Cortex of kidney (tissue), 1 donor: ENCODE measurements at places on chromosomes 7 and 10.

GRCh38 chr10:110859973-110860376 is 11.8 kb upstream of the PDCD4 start:
- DNase-seq, result no peak

DNA sequence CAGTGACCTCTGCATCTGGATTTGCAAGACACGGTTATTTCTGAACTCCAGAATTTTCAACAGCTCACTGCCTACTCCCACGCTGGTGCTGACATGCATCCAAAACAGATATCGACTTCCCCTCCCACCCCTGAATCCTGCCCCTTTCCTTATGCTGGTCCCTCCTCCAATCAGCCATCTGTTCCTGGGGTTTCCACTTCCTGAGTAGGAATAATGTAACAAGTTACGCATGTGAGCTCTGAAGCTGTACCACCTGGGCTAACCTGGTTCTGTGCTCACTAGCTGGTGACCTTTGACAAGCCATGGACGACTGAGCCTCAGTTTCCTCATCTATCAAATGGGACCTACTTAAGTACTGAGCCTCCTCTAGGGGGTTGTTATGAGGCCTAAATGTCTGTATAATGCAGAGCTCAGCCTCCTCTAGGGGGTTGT is 1.7 kb upstream of the NCAPG2 start:
- no peak for DNase-seq

DNA sequence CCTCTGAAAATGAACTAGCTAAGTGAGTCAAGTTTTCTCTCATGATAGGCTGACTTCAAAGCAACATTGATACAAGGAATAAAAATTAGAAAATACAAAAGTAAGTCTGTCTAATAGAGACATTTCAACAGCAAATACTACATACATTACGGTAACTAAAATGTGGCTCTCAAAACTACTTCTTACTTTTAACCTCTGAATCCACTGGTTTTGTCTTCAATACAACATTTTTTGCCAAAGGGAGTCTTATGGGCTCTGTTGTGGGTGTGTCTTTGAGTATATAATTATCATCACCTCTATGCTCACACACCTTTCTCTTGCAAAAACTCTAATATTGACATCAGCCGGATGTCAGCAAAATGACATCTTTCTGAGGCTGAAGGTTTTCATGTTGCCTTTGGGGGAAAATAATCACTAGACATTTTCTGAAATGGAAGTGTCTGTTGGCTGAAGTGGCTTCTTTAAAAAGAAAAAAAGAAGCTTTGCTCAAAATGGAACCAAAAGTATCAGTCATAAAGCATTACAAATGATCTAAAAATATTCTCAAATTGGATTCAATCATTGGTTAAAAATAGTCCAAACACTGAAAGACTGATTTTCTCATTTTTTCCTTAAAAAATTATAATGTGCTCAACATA is 41.8 kb upstream of the FAM133B start:
- DNase-seq, result no peak

GRCh38 chr10:49107111-49107886 is 8.0 kb downstream of the VSTM4 start:
- DNase-seq, result no peak

DNA sequence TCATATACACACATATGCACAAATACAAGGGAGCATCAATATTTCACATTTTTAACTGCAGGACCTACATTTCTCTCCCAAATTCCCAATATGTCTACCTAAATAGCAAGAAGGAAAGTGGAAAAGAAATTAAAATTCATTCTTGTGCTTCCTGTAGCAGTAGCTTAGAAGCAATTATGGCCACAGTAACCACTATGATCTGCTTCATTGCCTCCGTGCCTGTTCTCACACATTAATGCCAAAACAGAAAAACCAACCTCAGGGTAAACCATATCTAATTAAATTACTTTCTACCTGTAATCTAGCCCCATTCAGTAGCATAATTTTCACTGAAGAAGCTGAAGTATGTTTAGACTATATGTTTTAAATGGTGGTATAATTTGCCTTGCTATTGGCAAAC is 55.2 kb downstream of the HYCC1 start:
- DNase-seq, result no peak

DNA sequence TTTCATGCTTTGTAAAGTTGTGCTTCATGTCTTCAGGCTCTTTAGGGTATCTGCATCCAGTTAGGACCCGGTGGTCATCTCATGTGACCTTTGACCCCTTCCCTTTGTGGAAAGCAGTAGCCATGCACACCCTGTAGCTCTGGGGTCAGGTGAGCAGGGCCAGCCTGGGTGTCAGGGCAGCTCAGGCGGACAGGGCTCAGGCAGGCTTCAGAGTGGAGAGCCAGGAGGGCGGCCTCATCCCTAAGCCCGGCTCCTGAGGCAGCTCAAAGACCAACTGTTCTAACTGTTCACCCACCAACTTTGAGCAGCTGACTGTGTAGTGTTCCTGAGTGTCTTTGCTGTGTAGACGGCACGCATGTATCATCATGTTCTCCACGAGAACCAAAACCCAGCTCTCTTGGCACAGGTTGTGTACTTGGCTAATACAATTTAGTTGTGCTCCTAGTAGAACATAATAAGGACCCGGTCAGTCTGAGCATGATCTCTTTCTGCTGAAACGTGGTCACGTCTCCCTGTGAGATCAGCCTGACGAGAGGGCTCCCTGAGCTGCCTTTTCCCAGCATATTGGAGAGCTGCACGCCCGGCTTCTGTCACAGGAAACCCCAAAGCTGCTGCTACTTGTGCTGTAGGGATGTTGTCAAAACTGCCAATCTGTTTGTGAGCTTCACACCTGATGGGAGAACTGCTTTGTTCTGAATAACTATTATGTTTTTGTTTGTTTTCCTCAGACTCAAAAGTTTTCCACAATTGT is 30.0 kb downstream of the EEPD1 start:
- DNase-seq, result no peak

DNA sequence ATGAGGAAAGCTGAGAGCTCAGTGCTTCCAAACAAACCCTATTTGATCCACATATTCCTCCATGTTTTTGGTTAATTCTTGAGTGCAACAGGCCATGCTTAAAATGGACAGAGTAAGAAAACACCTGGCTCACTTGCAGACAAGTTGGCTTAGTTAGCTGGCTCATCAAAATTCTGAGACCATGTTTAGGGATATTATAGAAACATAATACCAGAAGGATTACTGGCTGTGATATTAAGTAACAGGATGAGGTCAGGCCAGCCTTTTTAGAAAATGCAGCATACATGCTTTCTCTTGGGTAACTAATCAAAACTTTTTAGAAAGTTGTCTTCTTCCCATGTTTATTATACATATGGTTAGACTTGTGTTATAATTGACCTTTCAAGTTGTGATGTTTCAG is 867.2 kb upstream of the LRRTM3 start:
- DNase-seq, result no peak

- no peak for DNase-seq
These were observed 19.0 kb upstream of the CAPZA2 start for GRCh38 chr7:116843378-116843777.

- DNase-seq, result no peak
These were observed 14.5 kb upstream of the EGR2 start for GRCh38 chr10:62830679-62831078.

- DNase-seq, result no peak
These were observed 40.3 kb downstream of the LBX1 start for GRCh38 chr10:101188942-101189341.

- DNase-seq, result no peak
These were observed 52.8 kb downstream of the REEP3 start for GRCh38 chr10:63574011-63574410.

- no peak for DNase-seq
These were observed 129.2 kb upstream of the UNC5B start for GRCh38 chr10:71082960-71083715.

DNA sequence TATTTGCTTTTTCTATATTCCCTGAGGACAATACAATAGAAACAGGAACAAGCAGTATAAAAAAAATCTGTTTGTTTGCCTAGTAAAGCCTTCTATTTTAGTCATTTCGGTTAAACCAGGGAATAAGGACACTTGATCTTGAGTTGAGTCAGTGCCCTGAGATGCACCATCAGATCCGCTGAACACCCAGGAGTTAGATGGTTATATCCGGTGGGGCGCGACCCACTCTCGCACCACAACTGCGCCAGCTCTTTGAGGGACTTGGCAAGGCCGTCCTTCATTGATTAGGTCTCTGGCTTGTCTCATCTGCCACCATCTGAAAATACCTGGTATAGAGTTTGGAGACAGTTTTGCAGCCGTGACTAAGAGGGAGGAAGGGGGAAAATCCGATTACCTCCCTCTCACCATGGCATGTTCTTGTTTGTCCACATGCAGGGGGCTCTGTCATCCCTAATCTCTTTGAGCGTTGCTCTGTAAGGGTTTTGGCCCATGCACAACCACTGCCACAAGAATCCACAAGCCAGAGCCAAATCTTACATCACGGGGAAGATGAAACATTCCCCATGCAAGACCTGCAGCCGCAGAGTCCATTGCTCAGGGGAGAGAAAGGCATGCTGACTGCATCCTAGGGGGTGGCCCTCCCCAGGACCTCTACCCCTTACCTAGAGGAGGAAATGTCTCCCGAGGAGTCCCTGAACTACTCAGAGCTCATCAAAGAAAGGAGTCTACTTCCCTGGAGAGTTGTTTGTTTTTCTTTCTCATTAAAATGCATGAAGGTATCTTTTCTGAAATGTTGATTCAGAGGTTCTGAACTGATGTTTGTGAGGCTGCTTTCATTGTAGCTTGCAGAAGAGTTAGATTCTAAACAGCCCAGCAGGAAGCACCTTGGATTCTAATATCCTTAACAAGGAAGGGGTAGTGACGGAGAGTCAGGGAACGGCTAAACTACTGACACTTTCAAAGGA is 101.6 kb upstream of the FAM171A1 start:
- DNase-seq, result no peak

DNA sequence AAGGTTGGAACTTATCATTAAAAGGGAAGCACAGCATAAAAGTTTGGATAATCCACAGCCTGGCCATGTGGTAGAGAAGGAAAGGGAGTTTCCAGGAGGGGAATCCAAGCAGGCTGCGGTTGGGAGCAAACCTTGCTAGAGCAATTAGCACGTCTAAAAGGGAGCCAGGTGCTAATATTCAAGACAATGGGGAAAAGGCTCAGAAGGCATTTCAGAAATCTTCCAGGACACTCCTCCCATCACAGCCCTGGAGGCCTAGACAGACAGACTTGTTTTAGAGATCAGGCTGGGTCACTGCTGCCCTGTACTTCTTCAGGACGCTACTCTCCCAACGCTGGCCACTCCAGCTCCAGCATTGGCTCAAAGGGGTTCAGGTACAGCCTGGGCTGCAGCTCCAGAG is 96.2 kb upstream of the KAT6B start:
- DNase-seq, result no peak

DNA sequence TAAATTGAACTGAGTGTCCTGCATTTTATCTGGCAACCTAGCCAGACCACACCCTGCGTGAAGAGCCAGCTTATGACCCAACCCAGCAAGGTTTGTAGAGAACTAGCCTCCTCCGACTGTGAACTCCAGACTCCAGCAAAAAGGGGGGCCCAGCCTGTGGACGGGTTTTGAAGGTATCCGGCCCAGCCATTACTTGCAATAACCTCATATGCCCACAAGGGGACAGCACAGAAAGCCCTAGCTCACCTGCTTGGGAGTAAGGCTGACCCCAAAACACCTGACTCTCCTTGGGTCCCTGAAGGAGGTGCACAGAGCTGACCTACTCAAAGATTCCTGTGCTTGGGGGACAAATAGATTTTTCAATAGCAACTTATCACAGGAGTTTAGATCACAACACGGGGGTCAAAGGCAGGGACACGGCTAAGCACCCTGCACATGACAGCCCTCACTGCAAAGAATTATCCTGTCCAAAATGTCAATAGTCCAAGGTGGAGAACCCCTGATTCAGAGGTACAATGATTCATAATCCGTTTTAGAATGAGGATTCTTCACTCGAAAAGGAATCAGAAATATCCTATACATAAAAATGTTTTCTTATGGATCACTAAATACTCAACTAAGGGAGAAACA is 4.6 kb downstream of the TRPV6 start:
- DNase-seq, result no peak

GRCh38 chr7:53205006-53205405 is 169.6 kb downstream of the POM121L12 start:
- no peak for DNase-seq

GRCh38 chr7:20980232-20980631 is 193.5 kb upstream of the SP8 start:
- no peak for DNase-seq

GRCh38 chr7:155458878-155459699 is 1.2 kb downstream of the EN2 start:
- no peak for DNase-seq

DNA sequence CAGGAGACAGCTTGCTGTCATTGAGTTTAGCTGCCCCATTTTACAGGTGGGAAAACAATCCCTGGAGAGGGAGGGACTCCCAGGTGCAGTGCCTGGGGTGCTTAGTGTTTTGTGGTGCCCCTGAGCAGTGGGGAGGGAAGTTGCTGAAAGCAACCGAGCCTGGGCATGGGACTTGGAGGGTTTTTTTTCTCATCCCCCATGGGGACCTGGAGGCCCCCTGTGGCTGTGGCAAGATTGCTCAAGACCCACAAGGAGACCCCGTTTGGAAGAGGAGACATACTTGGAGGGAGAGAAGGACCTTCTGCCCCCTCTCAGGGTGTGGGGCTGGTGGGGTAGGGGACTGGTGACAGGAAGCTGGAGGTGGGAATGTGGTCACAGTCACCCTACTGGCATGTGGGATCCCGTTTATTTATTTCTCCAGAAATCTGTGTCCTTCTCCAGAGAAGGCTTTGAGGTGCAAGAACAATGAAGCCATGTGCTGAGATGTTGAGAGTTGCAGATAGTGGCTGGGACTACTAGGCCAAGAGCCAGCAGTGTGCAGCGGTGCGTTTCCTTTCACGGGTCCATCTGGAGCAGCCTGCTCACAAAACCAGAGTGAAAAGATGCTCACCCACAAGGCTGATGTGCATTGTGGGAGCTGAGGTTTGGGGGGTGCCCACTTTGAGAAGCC is 21.5 kb downstream of the ZMIZ1 start:
- DNase-seq, result no peak

- no peak for DNase-seq
These were observed 58.8 kb downstream of the CACNA2D1 start for GRCh38 chr7:82384779-82385178.

GRCh38 chr7:46131916-46132795 is 211.1 kb upstream of the IGFBP3 start:
- no peak for DNase-seq

DNA sequence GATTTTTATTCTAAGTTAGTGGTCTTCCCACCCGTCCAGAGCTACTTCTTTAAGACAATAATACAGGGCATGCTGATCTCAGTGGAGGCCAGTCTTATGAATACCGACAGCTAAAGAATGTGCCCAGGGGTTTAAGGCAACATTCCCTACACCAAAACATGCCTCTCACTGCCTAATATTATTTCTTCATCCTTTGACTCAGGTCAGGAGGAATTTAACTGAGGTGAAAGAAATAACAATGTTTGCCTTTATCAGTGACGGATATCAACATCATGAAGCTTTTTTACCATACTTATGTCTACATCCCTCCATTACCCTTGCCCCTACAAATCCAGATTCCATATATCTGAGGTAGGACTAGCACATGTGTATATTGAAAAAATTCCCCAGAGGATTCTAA is 33.3 kb upstream of the TES start:
- no peak for DNase-seq

GRCh38 chr10:69835875-69836730 is 34.4 kb downstream of the COL13A1 start:
- DNase-seq, result no peak
